ENCODE measurements at places on chromosomes 16 and 17.

- DNase-seq, result no peak
Observed at GRCh38 chr17:81927152-81927652, 333 bp downstream of the MAFG start.

DNA sequence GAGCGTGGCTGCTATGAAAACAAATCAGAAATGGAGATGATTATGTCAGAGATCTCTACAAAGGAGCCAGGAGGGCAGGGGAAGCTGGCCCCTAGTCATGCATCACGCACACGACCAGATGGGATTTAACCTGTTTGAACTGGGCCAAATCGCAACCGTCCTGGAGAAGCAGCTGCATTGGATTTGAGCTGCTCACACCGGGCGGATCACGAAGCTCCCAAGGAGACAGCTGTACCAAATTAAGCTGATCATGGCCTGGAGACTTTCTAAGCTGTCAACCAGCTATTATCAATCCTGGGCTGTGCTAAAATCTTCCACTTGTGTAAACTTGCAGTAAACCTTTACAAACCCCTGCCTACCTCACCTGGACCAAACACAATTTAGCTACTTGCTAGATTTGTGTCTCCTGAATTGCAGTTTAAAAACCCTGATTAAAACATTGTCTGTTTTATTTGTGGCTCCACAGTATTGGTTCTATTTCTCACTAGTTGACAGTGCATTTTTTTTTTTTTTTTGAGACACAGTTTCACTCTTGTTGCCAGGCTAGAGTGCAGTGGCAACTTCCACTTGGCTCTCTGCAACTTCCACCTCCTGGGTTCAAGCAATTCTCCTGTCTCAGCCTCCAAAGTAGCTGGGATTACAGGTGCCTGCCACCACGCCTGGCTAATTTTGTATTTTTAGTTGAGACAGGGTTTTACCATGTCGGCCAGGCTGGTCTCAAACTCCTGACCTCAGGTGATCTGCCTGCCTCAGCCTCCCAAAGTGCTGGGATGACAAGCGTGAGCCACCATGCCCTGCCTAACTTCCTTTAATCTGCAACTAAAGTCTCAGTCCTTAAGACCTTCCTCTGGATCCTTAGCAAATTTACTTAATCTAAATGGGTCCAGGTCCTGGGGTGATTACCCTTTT lies 98.3 kb upstream of the GRIN2A start:
- no peak for DNase-seq

- no peak for DNase-seq
Observed at GRCh38 chr16:77057161-77057774, 133.7 kb upstream of the MON1B start.

DNA sequence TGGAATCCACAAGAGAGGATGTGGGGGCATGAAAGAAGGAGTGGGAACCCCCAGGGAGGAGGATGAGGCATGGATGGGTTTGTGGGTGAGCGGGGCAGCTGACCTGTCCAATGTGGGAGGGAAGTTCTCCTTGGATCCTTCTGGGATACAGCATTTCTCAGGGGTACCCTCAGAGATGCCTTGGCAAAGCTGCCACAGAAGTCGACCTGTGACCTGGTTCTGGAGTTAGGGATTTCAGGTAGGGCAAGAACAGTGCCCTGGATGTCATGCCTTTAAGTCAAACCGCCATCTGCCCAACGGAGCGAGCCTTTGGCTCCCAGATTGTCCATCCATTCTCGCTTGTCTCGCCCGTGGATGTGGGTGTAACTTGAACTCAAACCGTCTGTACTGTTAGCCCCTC lies 30.0 kb downstream of the WSCD1 start:
- DNase-seq, result no peak

DNA sequence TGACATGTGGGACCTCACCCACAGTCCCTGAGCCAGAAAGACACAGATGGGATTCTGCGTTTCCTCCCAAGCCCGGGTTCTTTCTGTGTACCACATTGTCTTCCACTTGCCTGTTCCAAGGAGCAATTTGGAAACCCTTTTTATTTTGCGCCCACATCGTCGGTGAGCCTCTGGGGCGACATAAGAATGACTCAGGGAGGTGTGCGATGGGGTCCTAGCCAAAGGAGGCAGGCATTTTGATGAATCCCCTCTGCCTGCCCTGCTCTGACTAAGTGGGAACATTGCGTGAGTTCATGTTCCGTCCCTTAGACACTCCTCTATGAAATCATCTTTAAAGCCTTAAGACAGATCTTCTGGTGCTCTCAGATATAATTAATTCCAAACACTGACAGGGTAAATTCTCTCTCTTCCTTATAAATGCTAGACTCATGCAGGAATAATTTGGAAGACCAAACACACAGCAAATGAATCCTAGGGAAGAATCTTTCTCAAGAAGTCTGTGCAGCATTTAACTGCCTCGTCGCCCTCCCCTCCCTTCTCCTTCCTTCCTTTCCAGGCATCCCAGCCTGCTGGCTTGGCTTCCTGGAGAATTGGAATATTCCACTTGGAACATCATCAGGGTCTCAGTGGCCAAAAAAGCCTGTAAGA lies 52.7 kb upstream of the FOXF1 start:
- no peak for DNase-seq

GRCh38 chr17:67030641-67031040 lies 13.7 kb upstream of the CACNG1 start:
- DNase-seq, result no peak

GRCh38 chr17:70473049-70473448 lies 303.7 kb downstream of the KCNJ2 start:
- no peak for DNase-seq

DNA sequence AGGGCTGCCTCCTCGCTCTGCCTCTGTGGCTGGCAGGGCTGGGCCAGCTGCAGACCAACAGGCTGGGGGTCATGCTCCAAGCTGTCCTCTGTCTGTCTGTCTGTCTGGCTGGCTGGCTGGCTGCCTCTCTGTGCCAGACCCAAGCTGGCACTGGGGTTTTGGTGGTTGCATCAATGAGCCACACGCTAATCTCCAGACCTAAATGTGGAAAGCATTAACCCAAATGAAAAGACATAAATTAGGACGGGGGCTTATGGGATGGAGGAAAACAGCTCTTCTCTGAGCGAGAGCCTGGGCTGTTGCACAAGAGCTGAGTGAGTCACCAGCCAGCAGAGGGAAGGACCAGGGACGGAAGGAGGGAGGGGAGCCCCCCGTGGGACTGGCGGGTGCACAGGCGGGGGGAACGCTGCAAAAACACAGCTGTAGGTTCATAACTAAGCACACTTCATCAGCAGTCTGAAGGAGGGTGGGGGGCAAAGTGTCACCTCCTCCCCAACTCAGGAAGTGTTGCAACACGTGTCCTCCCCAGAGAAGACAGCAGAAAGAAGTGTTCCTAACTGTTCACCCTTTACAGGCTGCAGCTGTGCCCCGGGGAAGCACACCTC lies 83.4 kb downstream of the GAS7 start:
- DNase-seq, result peak; percentile 40

DNA sequence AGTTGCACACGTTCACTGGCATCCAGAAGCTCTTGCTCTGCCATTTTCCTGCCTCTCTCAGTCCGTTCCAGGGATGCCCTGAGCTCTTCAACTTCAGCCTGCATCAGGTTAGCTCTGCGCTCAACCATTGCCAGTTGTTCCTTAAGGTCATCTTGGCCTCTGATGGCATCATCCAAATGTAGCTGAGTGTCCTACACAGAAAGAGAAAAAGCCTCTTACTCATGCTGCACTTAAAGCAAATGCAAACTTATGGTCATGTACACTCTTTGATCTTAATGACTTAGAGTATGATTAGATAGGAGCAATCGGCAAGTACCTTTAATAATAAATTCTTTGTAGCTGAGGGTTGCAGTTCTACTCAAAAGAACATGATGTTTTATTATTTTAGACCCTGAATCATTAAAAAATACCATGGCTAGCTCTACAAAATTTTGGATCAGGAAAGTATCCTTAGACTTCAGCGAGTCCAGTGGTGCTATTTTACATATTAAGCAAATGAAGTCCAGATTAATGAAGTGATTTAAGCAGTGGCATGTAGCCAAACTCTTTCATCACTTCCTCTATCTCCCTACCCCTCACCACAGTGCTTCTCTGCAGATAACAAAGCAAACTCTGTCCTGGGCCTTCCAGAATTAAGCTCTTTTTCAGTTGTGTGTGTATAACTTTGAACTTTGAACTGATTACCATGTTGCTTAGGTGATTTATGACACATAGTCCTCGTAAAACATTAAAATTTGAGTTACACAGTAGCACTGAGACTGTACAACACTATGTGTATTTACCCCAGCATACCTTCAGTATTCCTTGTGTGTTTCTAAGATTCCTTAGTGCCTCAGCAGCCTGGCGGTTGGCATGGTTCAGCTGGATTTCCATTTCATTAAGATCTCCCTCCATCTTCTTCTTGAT lies 22.1 kb downstream of the MYH4 start:
- DNase-seq, result no peak

GRCh38 chr17:34930283-34930682 lies 31.0 kb downstream of the CCT6B start:
- no peak for DNase-seq

DNA sequence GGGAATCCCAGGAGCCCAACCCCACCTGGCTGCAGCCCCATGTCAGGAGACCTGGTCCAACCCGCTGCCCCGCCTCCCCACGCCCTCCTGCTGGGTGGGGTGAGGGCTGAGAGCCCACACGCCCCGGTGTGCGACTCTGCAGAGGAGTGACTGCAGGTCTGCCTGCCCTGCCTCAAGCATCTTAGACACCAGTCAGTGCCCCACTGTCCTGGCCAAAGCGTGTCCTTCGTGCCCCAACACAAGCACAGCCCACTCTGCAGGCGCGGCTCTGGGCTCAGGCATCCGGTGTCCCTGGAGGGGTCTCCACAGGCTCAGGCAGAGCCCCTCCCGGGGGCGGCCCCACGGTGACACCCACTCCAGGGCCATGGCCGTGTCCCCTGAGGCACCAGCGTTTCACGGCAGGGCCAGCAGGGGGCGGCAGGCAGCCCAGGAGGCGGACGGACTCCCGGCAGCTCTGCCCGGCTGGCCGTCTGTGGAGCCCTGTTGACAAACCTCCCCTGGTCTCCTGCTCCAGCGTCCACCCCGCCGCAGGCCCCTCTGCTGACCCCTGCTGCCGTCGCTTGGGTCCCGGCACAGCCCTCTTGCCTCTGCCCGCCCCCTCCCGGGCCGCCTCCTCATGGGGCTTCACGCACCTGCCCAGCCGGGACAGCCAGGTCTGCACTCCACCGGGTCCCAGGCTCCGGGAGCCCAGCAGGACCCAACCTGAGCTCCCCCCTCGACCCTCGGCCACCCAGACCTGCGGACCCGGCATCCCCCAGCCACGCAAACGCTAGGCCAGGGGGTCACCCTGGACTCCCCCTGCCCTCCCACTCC lies 8.6 kb upstream of the UBE2I start:
- DNase-seq, result peak; percentile 84

GRCh38 chr16:82761236-82761635 lies 134.5 kb downstream of the CDH13 start:
- DNase-seq, result no peak

DNA sequence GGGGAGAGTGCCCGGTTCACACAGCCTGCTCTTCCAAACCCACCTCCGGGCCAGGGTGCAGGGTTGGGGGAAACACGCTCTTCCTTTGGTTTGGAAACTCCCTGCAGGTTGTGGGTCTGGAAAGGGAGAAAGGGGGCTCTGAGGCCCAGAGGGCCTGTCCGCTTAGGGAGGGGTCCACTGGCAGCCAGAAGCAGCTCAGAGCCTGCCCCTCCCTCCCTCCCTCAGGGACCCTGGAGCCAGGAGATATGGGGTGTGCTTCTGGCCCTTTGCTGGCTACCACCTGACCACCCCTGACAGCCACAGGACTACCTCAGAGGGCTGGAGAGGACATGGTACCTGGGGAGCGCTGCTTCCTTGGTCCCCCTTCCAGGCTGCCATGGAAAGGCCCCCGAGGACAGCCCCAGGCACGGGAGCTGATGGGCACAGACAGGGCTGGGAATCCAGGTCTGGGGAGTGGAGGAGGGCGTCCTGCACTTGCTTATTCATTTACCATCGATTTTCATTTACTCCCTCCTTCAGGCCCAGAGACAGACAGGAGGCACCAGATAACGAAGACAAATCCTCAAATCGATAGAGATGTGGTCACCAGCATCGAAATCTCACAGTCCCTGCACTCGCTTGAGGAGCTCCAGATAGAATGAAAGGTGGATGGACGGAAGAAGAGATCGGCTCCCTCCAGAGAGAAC lies 48.4 kb upstream of the DOC2B start:
- no peak for DNase-seq

DNA sequence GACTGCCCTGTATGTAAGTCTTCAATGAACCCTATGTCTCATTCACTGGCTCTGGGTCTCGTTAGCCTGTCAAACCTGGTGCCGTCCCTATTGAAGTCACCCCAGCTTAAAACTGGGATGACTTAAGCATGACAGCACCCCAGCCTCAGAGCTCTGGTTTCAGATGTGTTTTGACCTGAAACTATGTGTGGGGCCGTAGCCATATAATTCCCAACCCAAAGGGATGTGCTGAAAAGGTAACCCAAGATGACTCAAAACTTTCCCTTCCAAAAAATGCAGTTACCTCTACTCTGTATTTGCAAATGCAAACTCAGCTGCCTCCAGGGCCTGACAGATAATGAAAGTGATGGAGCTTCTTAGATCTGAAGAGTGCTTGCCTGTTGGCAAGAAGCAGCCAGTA lies 478.3 kb upstream of the ERCC4 start:
- DNase-seq, result no peak

DNA sequence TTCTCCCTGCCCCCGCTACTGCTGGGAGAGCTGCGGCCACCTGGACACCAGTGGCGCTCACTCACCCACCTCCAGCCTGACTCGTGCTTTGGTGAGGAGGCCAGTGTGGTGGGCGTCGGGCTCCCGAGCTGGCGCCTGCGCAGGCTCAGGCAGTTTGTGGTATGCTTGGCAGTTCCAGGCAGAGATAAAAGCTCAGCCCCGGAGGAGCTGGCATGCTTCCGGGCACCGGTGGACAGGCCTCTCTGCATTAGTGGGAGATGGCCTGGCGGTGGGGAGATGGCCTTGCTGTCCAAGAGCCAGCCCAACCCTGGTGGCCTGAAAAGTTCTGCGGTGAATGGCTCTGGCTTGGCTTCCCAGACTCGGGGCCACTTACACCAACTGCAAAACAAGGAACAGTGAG lies 4.1 kb downstream of the ADGRG1 start:
- DNase-seq, result no peak

- DNase-seq, result no peak
Observed at GRCh38 chr17:72967277-72967970, 125.1 kb downstream of the SLC39A11 start.

All from stimulated activated CD4-positive, alpha-beta T cell treated with anti-CD3 and anti-CD28 coated beads, Interleukin-2, amount 100 ng/mL, for 24 hours (primary cell).